Gastroesophageal sphincter (tissue), 4 donors: ENCODE measurements at places on chromosomes 16 and 17. TPM values are rescaled to one million over a fixed set of nuclear protein-coding genes. Genes with fewer than 3 reads are reported as not detected.

- no peak for ATAC-seq
These were observed 3.0 kb downstream of the APPBP2 start for GRCh38 chr17:60522889-60523626.

GRCh38 chr16:30132591-30132990 lies 9.6 kb upstream of the MAPK3 start:
- no peak for ATAC-seq

- ATAC-seq: no peak
These were observed 64.7 kb upstream of the ZNF469 start for GRCh38 chr16:88318051-88318450.

DNA sequence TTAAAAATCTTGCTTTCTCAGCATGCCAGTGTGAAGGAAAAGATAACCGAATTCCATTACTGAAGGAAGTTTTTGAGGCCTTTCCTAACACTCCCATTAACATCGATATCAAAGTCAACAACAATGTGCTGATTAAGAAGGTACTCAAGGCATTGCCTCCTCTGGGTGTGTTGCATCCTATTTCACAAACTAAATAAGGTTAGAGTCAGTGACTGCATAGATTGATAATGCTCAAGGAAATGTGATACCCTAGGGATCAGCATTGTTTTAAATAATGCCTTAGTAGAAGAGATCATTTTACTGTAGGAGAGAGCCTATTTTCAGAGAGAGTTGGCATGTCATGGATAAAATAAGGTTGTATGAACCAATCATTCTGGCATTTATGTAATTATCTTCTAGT lies 36.8 kb downstream of the GDPD1 start:
- no peak for ATAC-seq

GDPD1 gene
- 0.93 TPM for total RNA-seq

GINS3 gene
- total RNA-seq: 2.4 TPM
